ENCODE measurements at places on chromosomes 3 and 15.
A peak's percentile ranks its signal among the peaks of the same experiment; 100 is the strongest.

- DNase-seq: no peak
Observed at GRCh38 chr15:77862651-77863104, 214.8 kb downstream of the TBC1D2B start.

GRCh38 chr15:80567721-80568157, 127.4 kb upstream of the ABHD17C start:
- DNase-seq: peak; percentile 89

DNA sequence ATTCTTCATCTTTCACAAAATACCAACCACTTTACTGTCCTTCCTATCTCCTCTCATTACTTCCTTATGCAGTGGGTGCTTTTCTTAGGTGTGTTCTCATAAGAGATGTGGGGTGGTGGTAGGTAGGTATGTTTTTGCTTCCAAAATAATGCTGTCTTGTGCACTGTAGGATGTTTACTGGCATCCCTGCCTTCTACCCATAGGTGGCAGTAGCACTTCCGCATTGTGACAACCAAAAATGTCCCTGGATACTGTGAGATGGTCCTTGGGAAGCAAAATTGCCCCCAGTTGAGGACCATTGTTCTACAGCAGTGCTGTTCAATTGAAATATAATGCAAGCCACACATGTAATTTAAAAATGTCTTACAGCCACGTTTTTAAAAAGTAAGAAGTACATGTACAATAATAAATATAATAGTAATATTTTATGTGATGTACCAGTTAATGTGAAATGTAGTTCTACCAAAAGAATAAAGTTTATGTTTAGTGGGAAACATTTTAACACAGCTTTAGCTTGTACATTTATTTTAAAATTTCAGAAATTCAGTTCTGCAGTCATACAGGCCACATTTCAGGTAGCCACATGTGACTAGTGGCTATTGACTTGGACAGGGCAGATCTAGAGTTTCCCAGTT, 75.2 kb downstream of the NEO1 start:
- peak; percentile 22 for DNase-seq

GRCh38 chr3:134374105-134374790, at the start of gene AMOTL2:
Gene AMOTL2, minus strand, starts transcription at chr3:134374447. Its CDS starts 3,014 bp downstream, at chr3:134371433.
- peak; percentile 98 for DNase-seq

- peak; percentile 74 for DNase-seq
Observed at GRCh38 chr3:136838641-136839555, 20.0 kb downstream of the SLC35G2 start.

GRCh38 chr3:101637451-101637850, 39.5 kb downstream of the ZBTB11 start:
- no peak for DNase-seq

- no peak for DNase-seq
Observed at GRCh38 chr15:25465835-25466234, 27.0 kb upstream of the UBE3A start.

DNA sequence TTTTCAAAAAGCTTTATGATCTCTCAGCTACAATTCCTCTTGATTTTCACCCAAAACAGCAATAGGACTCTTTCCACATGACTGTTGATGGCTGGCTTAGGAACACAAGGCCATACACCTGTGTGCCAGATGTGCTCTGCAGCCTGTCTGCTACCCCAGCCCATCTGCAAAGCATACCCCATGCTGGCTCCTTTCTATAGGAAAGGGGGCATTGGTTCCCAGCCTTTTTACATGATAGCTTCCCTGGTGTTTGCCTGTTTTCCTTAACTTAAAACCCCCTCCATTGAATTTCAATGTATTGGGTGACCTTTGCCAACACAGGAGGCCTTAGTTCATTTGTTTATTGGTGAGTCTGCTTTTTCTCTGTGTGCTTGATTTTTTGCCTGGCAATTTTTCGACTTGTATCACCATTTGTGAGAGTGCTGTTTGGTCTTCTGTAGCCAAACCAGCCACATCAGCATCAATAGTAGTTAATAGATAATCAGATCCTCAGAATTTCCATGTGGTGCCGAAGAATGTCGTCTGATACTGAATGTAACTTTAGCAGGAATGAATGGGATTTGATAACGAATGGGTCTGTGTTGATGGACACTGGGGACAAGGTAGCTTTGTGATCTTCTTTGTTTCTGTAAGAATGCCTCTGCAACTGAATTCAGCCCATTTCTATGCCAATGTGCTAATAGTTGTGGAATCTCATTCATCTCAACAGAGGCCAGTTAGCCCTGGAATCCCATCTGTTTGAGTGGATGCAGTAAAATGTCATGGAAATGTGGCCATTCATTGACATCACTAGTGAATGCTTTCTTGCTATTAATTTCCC, 272.2 kb upstream of the RARB start:
- DNase-seq: peak; percentile 49

DNA sequence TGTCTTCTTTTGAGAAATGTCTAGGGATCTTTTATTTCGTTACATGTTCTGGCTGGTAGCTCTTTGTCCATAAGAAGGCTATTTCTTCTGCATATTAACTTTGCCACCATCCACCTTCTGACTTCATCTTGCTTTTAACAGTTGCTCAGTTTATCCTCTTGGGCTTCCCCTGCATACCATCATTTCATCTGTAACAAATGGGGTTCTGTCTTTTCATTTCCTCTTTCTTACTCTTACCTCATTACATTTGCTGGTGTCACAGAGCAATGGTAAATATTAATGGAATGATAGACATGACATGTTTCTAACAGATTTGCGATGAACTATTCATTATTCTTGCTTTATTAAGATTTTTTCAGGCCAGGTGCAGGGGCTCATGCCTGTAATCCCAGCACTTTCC, 62.4 kb downstream of the GASK1A start:
- DNase-seq: no peak

- DNase-seq: no peak
Observed at GRCh38 chr3:136136454-136136853, 59.7 kb downstream of the MSL2 start.

- no peak for DNase-seq
Observed at GRCh38 chr3:160472344-160472743, 22.8 kb upstream of the TRIM59 start.

DNA sequence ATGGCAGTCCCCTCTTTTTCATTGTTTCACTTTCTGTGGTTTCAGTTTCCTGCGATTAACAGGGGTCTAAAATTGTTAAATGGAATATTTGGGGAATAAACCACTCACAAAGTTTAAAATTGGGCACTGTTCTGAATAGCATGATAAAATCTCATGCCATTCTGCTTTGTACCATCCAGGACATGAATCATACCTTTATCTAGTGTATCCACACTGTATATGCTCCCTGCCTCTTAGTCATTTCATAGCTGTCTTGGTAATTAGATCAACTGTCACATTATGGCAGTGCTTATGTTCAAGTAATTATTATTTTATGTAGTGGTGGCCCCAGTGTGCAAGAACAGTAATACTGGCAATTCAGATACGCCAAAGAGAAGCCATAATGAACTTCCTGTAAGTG, 734.5 kb downstream of the ZPLD1 start:
- DNase-seq: no peak

- no peak for DNase-seq
Observed at GRCh38 chr3:151003768-151004134, 31.2 kb upstream of the CLRN1 start.

DNA sequence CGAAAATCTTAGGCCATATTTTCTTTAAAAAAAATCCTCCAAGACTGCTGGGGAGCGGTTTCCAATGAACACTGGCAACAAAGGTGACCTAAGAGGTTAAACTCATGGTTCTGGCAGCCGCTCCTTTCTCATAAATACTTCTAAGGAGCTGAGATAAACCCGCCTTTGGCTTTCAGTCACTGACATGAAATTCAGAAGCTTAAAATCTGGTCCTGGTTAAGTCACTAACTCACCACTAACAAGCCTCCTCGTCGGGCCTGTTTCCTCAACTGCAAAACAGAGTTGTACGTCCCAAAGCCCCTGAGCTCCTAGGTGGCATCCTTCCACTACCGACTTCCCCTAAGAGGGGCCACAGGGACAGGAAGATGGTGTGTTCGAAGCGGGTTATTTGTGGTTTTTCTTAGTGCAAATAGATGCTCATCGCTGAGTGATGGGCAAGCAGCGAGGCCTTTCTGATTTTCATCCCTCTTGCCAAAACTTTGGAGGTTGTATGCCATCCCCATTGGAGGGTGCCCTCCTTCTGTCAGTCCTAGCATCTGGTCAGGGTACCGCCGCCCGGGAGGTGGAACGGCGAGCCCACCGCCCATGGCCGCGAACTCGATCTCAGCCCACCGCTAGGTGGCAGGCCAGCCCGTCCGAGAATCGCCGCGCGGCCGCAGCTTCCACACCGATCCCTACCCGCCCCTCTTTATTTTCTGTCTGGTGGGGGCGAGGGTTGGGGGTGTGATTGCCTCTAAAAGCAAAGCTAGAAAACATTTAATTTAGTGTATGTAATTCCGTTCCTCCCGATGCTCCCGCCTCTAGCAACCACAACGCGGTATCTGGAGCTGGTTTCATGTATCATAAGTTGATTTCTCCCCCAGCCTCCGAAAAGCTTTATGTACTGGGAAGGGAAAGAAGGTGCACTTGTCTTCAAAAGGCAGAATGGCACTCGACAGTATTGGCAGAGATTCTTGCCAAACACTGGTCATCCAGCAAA, 4.6 kb downstream of the BCL6 start:
- peak; percentile 78 for DNase-seq

- DNase-seq: no peak
Observed at GRCh38 chr3:119898478-119899191, 116.7 kb downstream of the NR1I2 start.

GRCh38 chr3:119628390-119628789, 30.7 kb downstream of the PLA1A start:
- DNase-seq: no peak

GRCh38 chr3:147423537-147423797, 14.3 kb downstream of the ZIC1 start:
- DNase-seq: peak; percentile 67

DNA sequence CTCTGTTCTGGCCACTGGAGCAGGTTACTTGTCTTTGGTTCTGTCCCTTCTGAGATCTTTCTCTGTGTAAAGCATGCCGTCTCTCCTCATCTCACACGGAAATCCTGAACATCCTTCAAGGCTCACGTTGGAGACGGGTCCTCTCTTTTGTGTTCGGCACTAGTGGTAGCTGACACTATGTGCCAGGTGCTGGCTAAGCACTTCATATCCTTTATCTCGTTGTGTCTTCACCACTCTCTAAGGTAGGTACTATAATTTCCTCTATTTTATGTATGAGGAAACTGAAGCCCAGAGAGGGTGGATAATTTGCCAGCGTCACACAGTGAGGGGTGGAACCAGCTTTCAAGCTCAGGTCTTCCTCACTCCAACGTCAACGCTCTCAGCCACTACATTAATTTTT, 1.2 kb downstream of the IFT122 start:
- no peak for DNase-seq

GRCh38 chr3:150503402-150504099, 42.7 kb downstream of the SERP1 start:
- DNase-seq: no peak

DNA sequence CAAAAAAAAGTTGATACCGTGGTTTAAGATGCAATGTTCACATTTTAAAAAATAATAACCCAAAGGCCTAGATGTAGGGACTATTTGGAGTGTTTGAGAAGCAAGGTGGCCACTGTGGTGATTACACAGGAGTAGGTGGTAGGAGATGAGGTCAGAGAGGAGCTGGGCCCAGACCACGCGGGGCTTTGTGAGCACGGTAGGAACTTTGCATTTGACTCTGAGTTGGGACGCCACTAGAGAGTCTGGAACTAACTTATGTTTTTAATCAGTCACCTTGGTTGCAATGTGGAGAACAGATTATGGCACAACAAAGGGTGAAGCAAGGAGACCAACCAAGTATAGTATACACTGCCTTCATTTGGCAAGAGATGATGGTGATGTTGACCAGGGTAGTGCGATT, 351.7 kb downstream of the MECOM start:
- DNase-seq: no peak

GRCh38 chr3:86554383-86554782, 436.6 kb downstream of the VGLL3 start:
- no peak for DNase-seq

- no peak for DNase-seq
Observed at GRCh38 chr15:67741308-67741707, 84.0 kb upstream of the SKOR1 start.

DNA sequence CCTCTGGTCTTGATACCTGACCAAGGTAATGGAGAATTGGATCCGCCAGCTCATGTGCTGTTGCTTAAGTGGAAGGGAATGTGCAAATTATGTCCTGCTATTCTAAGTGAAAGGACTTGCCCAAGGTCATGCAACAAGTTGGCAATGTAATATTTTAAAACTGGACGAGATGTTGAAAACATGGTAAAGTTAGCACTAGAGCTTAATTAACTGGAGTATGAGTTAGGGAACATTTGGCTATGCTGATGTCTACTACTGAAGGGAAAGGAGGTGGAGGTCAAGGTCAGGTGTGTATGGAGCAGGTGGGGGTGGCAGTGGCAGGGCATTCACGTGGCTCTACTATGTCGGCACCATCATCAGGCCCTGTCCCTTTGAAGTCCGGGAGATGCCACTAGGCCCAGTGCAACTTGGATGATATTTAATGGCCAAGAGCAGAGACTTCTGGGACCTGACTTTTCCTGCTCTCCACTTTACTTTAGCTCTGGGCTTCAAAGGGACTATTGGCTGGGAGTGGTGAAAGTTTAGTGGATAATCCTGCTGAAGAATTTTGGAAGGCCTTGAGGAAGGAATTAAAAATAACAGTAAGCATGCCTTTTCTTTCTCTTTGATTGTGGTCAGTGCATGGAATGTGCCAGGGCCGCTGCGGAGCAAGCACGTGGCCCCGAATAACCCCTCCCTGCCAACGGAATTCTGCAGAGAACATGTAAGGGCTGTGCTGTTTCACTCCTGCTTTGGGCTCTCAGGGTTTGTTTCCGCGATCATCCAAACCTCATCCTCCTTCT, 14.9 kb downstream of the SMAD3 start:
- peak; percentile 92 for DNase-seq

Data from astrocyte of the spinal cord (primary cell).